ENCODE measurements at places on chromosomes 6 and 20.

DNA sequence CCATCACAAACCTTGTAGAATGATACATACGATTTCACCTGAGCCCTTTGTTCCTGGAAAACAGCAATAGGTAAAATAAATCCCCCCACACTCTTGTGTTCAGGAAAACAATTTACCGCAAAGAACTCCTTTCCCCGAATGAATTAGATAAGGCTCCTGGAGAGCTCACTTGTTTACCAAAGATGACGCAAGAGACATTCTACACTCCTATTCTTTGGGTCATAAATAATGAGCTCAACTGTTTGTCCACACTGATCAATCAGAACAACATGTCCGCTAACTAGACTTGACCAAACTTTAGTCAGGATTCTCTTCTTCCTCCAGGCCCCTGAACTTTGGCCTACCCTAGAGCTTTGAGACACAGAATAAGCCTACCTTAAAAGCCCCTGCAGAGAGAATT is 271.9 kb upstream of the OPRM1 start:
- DNase-seq: no peak

GRCh38 chr20:49584418-49585382 is 16.8 kb upstream of the PTGIS start:
- no peak for DNase-seq

- no peak for DNase-seq
Observed at GRCh38 chr6:93242049-93242448, 177.3 kb downstream of the EPHA7 start.

GRCh38 chr20:47127546-47127945 is 229.0 kb downstream of the ZMYND8 start:
- no peak for DNase-seq

Data from activated naive CD4-positive, alpha-beta T cell (primary cell).